ENCODE measurements at places on chromosomes 4 and X.
A peak's percentile ranks its signal among the peaks of the same experiment; 100 is the strongest.

GRCh38 chr4:85431881-85432485 lies 43.0 kb upstream of the ARHGAP24 start:
- DNase-seq = no peak

DNA sequence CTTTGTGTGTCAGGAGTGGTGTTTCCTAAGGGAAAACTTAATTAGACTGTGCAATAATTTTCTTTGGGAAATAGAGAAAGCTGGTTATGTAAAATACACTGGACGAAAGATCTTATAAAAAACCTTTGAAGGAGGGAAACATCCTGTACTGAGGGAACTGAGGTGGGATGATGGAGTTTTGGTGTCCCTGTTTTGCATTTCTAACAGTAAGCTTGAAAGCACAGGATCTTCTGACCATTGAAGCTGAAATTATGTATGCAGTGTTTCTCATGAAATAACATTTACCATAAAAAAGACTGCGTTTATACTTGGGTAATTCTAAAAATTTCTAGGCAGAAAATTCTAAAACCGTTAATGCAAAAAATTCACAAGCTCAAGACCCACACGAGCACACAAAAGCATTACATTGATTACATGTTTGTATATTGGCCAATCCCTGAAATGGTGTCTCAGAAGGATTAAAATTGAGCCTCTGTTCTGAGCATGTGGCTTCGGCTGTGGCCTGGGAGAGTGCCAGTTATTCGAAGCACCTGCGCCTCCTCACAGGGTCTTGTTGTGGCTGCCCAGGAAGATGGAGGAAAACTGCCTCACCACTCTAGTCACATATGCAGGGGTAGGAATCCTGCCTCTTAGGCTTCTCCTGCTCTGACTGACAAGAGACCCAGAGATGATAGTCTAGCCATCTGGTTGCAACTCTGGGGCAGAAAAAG lies 49.5 kb downstream of the JADE3 start:
- no peak for DNase-seq

DNA sequence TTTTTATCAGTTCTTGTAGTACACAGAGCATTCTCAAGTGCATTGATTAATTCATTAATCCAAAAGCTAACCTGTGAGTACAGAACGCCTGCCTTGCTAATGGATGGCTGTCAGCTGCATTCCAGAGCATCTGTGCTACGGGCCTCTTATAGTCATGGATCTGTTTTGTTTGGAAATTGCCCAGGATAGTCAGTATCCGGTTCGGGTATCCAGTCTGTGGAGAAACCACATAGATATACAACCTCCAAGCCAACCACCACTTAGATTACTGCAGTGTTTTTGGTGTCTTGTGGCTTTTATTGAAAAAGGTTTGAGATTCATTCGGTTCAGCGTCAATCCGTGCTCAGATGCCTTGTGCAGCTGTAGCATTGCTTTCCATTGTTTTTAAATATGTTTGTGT lies 4.0 kb downstream of the LAP3 start:
- DNase-seq = no peak

- DNase-seq = no peak
These were observed 26.7 kb downstream of the PDS5A start for GRCh38 chr4:39950861-39951481.

DNA sequence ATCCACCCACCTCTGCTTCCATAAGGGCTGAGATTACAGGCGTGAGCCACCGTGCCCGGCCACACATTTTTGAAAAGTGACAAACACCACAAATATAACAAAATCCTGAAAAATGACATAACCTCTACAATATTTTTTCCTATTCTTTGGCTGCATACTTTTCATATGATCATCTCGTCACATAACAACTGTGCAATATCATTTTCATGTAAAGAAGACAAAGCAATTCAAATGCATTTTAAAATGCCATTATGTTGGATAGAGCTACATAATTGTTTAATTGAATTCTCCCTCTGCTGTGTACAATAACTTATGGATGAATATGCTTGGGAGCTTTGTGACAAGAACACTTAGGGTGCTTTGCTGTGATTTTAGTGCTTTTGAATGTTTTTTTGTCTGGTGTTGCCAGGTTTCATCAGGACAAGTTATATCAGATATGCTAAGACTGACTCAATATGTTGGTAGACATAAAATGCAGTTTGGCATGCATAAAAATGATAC lies 132.9 kb downstream of the CHIC2 start:
- DNase-seq = no peak

- no peak for DNase-seq
These were observed 110.2 kb downstream of the GNL3L start for GRCh38 chrX:54640103-54640690.

GRCh38 chrX:20060961-20061748 lies 55.6 kb downstream of the MAP7D2 start:
- no peak for DNase-seq

GRCh38 chr4:119832776-119833175 lies 204.2 kb upstream of the PDE5A start:
- DNase-seq = no peak

GRCh38 chrX:16882702-16883486 lies 12.7 kb upstream of the RBBP7 start:
- peak; percentile 86 for DNase-seq

- DNase-seq = no peak
These were observed 17.6 kb upstream of the WAS start for GRCh38 chrX:48665991-48666390.

- peak; percentile 2 for DNase-seq
These were observed 63.7 kb downstream of the ADAMTS3 start for GRCh38 chr4:72505314-72505744.

- DNase-seq = no peak
These were observed 47.6 kb downstream of the ADD1 start for GRCh38 chr4:2891294-2891693.

DNA sequence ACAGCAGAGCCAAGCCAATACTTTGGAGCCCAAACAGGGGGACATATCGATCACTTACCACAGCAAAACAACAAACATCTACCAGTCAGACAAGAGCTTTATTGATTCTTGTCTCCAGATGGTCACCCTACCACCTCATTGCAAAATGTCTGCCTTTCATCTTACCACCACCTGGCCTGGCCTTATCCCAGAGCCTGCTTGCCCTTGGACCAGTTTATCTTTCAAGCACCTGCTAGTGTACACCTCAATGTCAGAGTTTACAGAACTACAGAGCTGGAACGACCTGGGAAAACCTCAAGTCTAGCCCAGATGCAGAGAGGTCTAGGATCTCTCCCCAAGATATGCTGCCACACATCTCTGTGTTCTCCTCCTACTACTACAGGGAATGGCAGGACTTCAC lies 4.5 kb downstream of the BCAP31 start:
- no peak for DNase-seq

GRCh38 chrX:24148535-24149350 lies 786 bp upstream of the ZFX start:
- DNase-seq = peak; percentile 33

Measured in activated CD8-positive, alpha-beta T cell treated with anti-CD3 and anti-CD28 coated beads for 36 hours (primary cell).